ENCODE measurements at places on chromosomes 6 and 20. TPM values are rescaled to one million over a fixed set of nuclear protein-coding genes. Genes with fewer than 3 reads are reported as not detected.

DNA sequence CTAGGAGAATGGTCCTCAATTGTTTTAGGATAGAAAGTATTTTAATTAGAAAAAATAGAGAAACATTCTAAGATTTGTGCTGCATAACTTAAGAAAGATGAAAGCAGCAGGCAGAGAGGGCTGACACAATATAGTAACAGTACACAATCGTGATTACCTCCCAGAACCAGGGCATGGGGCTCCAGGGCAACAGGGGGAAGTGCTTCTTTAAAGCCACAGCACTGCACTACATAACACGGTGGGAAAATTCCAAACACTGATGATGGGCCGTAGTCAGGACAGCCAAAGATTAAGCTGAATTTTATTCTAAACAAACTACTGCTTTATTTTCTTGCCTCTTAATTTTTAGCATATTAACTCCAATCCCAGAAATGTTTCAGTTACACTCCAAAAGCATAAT lies 14.4 kb downstream of the EXOC2 start:
- DNase-seq = no peak
- H3K4me1 ChIP-seq = peaks cover 21% of the 10 kb centered on the region
- H3K27ac ChIP-seq = no peak overlapping the region
- no peak overlapping the region for H3K4me3 ChIP-seq
- H3K36me3 ChIP-seq = peaks cover 9% of the 10 kb centered on the region
- H3K27me3 ChIP-seq = no peaks in the 10 kb centered on the region

GRCh38 chr6:136464148-136464547 lies 86.1 kb downstream of the MAP7 start:
- peaks cover 12% of the 10 kb centered on the region for H3K27me3 ChIP-seq
- H3K36me3 ChIP-seq = no peaks in the 10 kb centered on the region
- peaks cover 8% of the 10 kb centered on the region for H3K4me1 ChIP-seq
- DNase-seq = no peak

DNA sequence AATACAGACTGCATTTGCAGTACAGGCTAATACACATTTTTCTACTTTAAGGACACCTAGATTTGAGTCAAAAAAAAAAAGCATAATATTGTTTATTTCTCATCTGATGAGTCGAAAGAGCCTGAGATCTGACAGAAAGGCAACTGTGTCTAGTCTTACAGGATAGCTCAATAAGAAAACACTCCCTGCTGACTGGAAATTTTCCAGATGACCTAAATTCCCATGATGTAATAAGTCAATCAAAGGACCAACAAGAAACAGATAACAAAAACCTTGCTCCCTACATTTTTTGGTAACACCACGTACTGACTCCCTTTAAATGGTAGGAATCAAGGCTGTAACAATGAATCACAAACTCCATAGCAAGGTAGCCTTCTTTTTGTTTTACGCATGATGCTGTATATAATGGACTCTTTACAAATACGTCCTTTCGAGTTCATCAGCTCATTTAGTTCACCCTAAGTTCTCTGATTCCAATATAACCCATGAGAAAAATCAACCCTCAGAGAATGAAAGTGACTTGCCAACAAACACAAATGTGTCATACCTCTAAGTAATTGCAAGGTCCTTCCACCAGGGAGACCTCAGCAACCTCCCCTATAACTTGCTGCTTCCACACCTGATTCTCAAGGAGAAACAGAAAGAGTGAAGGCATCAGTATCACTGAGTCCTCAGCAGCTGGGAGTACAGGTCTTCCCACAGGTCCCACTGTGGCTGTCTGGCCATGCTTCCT lies 12.1 kb downstream of the TBX18 start:
- no peak overlapping the region for H3K27ac ChIP-seq
- no peak overlapping the region for H3K4me3 ChIP-seq
- peaks cover 8% of the 10 kb centered on the region for H3K27me3 ChIP-seq
- H3K4me1 ChIP-seq = no peaks in the 10 kb centered on the region
- H3K36me3 ChIP-seq = no peaks in the 10 kb centered on the region

DNA sequence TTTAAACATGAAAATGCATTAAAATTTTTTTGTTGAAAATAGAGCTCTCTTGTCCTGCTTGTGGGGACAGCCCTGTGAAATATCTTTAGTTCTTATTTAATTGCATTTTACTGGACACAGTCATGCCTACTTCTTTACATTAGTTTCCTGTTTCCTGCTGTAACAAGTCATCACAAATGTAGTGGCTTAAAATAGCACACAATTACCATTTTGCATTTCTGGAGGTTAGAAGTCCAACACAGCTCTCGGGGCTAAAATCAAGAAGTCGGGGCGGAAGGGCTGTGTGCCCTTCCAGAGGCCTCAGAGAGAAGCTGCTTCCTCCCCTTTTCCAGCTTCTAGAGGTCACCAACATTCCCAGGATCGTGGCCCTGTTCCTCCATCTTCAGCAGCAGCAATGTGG lies 29.4 kb downstream of the PNLDC1 start:
- H3K4me1 ChIP-seq = peaks cover 18% of the 10 kb centered on the region
- no peaks in the 10 kb centered on the region for H3K36me3 ChIP-seq
- peaks cover 9% of the 10 kb centered on the region for H3K27me3 ChIP-seq
- H3K27ac ChIP-seq = no peak overlapping the region
- peak overlapping the region; percentile 1 for H3K4me3 ChIP-seq

The PRSS35 gene
- not detected for total RNA-seq

- H3K4me1 ChIP-seq = no peaks in the 10 kb centered on the region
- no peak overlapping the region for H3K4me3 ChIP-seq
- DNase-seq = no peak
- no peaks in the 10 kb centered on the region for H3K27me3 ChIP-seq
- H3K36me3 ChIP-seq = peaks cover 55% of the 10 kb centered on the region
- no peak overlapping the region for H3K27ac ChIP-seq
These were observed 113.3 kb downstream of the TASP1 start for GRCh38 chr20:13525225-13525940.

Data from activated B cell treated with CpG ODN at 0.5 μM for 24 hours (primary cell).